Iris pigment epithelial cell (primary cell): ENCODE measurements at places on chromosomes 12 and 14.

GRCh38 chr14:66923251-66923650 is 266.0 kb upstream of the GARIN2 start:
- DNase-seq, result no peak

- DNase-seq, result peak; percentile 93
These were observed 38.9 kb downstream of the RASSF8 start for GRCh38 chr12:25997201-25997963.

- no peak for DNase-seq
These were observed 322.1 kb downstream of the RGS6 start for GRCh38 chr14:72254202-72254936.

DNA sequence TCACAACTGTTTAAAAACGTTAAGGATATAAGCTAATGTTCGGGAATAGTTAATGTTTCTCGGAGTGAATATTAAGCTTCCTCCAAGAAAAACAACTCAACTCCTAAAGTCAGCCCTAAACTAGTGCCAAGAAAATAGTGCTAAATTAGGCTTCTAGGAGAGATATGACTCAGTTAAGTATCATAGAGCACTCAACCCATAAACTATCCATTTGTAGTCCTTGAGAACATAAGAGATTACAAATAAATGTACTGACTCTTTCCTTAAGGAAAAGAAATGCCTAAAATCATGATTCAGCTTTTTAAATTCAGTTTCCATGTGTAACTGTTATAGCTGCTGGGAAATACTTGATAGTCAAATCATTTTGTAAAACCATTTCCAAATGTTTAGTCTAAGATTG is 117.1 kb downstream of the HMGA2 start:
- DNase-seq, result peak; percentile 78
